ENCODE measurements at places on chromosomes 2 and 18. TPM values are rescaled to one million over a fixed set of nuclear protein-coding genes. Genes with fewer than 3 reads are reported as not detected.

Gene ASTL
- total RNA-seq: not detected

GRCh38 chr18:55592572-55592971, 4.6 kb upstream of the TCF4 start:
- DNase-seq: no peak

GRCh38 chr2:166972002-166972401, 83.7 kb downstream of the XIRP2 start:
- DNase-seq: no peak

GRCh38 chr2:26855466-26855865, 7.5 kb downstream of the DPYSL5 start:
- no peak for DNase-seq

DNA sequence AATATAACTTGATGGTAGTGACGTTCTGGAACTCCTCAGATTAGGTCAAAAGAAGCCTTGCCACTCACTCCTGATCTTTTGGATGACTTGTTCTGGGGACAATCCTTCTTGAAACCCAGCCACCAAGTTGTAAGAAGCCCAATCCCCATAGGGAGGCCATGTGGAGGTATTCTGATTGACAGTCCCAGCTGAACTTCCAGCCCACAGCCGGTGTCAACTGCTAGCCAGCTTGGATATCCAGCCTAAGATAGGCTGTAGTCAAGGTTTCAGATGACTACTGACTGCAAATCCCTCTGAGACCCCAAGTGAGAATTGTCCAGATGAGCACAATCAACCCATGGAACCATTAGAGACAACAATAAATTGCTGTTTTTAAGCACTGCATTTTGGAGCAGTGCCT, 31.4 kb downstream of the EIF2AK2 start:
- DNase-seq: no peak

Gene GPR45
- total RNA-seq: not detected

DNA sequence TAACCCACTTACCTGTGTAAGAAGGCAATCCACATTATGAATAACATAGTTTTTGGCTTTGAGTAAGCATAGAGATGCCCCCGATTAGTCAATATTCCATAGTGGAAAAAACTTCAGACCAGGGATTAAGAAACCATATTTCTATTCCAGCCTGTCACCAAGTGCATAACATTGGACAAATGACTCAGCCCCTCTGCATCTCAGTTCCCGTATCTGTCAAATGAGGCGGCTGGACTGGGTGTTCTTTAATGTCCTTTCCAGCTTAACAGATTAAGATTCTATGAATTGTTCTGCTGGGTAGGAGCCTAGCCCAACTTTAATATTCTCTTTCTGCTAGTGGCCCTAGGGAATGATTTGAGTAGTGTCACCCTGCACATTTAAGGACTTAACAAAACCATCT, 11.8 kb upstream of the FTCDNL1 start:
- DNase-seq: no peak

- DNase-seq: no peak
Measured at GRCh38 chr2:152811916-152812315, 93.5 kb downstream of the ARL6IP6 start.

All from foreskin keratinocyte (primary cell).